Brain (organoid and tissue), 16 donors: ENCODE measurements at places on chromosomes 11 and 22.

GRCh38 chr11:64803846-64804345 lies 882 bp upstream of the MAP4K2 start:
- no peak for DNase-seq

DNA sequence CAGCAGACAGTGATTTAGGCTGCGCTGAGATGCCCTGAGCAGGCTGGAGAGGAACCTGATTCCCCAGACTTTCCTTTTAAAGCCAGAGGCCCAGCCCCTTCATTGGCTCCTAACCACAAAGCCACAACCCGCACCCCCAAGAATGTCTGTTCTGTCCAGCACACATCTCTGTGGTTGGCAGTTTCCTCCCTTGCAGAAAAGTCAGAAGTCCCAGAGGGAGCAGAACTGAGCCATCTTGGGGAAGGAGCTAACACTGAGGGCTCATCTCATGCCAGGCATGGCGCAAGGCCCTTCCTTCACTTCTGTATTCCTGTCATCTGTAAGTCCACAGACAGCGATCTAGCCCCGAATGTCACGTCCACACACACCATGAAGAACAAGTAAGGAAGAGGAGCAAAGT lies 97.1 kb upstream of the SYT13 start:
- no peak for DNase-seq

DNA sequence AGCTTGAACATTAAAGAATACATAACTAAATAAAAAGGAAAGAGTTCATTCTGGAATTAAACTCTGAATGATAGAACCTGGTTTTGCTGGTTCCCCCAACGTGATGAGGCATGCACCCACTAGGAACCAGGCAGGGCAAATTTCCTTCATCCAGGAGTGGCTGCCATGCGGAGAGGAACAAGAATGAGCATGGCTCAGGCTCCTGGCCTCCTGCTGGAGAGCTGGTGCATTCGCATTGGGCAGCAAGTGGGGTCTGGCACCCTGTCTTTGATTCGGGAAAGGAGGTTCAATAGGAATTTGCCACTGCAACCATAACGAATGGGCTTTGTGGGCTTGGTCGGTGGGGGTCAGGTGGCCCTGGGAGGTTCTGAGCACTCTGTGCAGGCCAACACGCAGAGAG lies 169.8 kb upstream of the TENM4 start:
- DNase-seq: no peak

DNA sequence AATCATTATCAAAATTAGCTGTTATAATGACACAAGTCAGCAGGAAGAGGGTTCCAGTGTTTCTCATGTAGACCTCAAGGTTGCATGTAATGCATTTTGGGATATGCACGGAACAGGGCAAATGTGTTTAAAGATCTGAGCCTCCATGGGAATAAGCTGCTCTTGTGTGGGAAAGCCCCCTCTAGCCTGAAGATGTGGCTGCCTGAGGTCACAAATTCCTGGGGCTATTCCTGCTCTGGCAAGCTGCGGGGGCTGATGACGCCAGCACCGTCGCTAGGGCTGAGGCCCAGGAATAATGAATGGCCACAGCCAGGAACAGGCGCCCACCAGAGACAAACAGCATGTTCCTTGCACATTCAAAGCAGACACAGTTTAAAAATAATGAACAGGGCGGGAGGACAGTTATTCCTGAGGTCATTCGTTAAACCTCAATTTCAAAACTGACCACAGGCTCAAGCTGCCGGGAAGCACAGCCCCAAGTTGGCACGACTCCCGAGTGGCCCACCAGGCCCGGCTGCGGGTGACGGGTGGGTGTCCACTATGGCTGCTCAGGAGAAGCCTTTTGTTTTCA lies 11.7 kb downstream of the OSBPL5 start:
- peak; percentile 75 for DNase-seq

- no peak for DNase-seq
Measured at GRCh38 chr11:19907839-19908238, 195.2 kb downstream of the NAV2 start.

DNA sequence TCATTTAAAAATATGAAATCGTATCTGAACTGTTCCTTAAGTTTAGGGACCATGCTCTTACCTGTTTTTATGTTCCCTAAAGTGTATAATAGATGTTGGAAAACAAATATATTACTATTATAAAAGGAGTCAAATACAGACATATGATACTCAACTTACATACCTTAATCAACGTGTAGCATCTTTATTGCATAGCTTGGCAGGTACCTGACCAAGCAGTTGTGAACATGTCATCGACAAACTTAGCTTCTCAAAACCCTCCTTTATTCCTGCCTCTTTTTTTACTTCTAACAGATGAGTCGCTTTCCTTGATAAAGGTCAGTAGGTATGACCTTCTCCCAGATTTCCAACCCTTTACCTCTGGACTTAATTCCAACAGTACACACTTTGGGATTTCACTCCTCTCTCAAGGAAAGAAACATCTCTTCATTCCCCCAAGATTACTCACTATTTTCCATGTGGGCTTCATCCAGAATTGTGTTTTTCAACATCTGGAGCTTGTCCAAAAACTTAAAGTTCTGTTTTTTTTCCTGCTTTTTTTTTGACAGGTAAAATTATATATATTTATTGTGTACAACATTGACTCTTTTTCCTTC lies 11.9 kb downstream of the HIPK3 start:
- DNase-seq: no peak

DNA sequence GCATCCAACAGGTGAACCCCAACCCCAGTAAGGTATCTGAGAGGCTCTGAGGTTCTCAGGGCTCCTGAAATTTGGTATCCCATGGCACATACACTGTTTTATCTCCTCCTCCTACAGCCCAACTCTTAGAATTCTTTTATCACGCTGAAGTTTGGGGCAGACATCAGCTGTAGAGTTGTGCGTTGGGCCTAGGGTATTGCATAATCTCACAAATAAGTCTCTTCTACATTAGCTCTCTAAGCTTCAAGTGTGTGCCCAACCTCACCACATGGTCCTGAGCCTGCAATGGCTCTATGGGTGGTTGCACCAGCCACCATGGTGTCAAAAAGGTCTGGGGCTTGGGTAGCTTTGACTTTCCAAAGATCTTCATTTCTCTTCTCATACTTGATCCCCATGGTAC lies 603.0 kb downstream of the BUD13 start:
- no peak for DNase-seq

DNA sequence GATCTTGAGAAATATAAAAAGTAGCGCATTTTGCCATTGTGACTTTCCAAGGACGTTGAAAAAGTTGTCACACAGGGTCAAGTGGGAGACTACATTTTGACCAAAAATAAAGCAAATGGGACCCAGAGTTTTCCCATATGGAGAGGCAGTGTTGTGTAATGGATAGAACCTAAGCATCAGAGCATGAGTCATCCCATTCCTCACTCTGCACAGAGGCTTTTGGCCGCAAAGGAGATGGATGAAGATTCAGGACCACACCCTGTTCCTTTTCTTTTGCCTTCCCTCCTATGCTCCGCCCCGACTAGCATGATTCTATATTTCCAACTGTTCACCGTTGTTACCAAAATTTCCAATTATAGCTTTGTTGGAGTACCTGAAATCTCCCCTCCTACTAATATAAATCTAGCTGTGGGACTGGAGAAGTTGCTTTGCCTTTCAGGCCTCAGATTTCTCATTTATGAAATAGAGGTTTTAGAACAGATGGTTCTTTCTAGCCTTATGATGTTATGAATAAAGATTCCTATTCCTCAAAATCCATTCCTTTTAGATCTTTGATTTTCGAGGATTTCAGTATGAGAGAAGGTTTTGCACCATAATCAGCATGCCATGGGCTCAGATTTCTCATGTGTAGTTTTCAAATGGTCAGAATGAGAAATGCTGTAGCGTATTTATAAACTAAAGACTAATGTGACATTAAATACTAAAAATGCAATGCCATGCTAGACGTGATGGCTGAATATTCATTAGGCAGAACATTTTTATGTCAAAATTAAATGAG lies 921.9 kb upstream of the TENM4 start:
- peak; percentile 91 for DNase-seq

DNA sequence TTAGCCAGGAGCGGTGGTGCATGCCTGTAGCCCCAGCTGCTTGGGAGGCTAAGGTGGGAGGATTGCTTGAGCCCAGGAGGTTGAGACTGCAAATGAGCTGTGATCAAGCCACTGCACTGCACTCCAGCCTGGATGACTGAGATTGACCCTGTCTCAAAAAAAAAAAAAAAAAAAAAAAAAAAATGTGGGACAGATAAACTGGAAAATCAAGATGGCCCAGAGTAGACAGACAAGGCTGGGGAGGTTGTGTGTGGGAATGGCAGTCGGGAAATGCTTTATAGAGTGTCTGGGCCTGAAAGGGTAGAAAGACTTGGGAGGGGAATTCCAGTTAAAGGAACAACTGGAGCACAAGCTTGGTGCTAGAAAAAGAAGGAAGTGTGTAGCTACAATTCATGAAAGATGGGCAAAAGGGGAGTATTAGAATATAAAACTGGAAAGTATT lies 18.2 kb upstream of the WDR74 start:
- DNase-seq: no peak

- DNase-seq: no peak
Measured at GRCh38 chr11:131824771-131825170, 454.4 kb downstream of the NTM start.

DNA sequence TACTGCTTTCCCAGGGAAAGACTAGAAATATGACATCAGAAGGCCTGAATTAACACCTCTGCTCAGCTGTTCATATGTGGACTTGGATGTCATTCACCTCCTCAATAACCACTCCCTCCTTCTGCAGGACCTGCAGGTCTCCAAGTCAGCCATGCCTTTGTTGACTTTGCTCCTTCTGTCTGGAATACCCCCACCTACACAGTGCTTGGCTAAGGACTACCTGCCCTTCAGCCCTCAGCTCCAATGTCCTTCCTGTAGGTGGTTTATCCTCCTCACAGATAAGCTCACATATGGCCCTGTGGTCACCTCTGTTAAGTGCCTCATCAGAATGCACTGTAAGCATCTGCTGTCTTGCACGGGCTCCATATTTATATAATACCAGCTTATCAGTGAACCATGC lies 26.4 kb upstream of the FAT3 start:
- DNase-seq: no peak

DNA sequence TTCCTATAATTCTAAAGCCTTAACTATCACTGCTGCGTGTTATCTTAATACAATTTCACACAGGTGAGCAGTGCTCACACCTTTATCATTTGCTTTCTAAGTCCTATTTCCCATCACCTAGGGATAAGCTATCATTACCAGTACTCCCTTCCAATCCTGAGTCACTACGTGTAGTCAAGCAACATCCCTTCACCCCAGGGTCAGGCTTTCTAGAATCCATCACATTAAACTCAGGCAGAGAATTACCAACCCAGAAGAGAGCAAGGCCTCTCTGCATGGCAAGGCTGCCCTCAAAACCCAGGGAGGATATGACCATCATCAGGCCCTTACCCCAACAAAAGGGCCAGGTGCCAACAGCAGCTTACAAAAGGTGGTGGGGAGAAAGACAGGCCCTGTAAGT lies 9.8 kb downstream of the PACSIN2 start:
- DNase-seq: no peak

DNA sequence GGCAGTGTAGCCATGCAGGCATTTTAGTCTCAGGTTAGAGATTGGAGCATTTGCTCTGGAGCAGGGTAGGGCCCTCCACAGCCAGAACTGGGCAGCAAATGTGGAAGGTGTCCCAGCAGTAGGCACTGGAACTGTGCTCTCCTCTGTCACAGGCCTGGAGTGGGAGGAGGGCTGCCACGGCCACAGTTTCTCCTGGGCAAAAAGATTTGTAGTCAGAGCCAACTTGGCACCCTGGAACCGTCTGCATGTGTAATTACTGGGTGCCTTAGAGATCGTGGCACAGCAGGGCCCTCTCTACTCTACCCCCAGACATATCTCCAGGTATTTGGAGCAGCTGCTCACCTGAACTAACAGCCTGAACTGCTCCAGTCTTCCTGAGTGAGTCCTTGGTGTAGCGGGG lies 93.7 kb downstream of the ZC3H12C start:
- no peak for DNase-seq

DNA sequence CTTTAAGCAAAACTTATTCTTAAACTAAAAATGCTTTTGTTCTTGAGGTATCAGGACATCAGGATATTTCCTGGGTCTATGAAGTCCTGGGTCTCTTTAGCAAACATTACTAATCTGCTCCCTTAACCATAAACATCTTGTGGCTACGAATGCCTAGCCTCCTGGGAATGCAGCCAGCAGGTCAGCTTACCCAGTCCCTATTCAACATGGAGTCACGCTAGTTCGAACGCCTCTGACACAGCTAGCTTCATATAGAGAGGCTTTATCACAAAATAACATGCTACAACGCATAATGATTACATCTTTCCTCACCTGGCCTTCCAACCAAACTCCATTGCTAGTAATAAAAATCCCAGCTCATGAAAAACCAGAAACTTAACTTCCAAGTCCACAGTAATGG lies 17.5 kb upstream of the FIBIN start:
- DNase-seq: no peak

DNA sequence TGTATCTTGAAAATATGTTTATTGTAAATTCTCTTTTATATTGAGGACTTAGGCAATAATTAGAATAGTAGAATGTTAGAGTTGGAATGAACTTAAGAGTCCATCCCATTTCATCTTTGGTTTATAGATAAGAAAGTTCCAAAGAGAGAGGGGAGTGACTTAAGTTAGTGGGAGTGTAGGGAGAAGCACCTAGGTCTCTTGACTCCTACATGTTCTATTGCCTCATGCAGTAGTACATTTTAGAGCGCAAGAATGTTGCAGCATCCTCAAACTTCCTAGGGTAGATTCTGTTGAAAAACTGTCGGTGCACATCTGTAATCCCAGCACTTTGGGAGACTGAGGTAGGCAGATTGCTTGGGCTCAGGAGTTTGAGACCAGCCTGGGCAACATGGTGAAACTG lies 8.7 kb downstream of the RRM1 start:
- no peak for DNase-seq

DNA sequence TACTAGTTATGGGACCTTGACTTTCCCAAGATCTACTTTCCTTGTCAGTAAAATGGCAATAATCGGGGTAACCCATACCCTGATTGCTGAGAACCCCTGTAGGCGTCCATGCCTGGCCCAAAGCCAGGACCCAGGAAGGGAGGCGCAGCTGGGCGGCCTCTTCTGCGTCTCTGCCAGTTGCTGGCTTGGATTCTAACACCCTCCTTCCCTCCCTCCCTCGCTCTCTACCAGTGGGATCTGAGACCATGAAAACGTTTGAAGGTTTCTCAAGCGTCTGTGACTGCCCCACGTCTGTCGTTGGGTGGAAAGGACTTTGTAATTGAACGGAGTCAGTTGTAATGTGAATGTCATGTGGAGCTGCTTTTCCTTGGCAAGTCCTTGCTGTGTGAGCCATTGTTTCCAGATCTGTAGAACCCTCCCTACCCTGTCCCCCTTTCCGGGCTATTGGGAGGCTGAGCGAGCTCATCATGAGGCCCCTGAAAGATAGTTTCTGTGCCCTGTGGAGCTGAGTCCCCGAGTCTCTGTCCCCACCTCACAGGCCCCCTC lies 47.8 kb downstream of the PARVB start:
- DNase-seq: no peak

- no peak for DNase-seq
Measured at GRCh38 chr11:99531468-99531867, 510.7 kb downstream of the CNTN5 start.

- DNase-seq: no peak
Measured at GRCh38 chr11:65295001-65295400, 19.7 kb upstream of the CDC42EP2 start.
